CD8-positive, alpha-beta memory T cell (primary cell): ENCODE measurements at places on chromosomes 2 and 18.

GRCh38 chr2:149490296-149490695 lies 97.3 kb downstream of the MMADHC start:
- DNase-seq, result no peak

DNA sequence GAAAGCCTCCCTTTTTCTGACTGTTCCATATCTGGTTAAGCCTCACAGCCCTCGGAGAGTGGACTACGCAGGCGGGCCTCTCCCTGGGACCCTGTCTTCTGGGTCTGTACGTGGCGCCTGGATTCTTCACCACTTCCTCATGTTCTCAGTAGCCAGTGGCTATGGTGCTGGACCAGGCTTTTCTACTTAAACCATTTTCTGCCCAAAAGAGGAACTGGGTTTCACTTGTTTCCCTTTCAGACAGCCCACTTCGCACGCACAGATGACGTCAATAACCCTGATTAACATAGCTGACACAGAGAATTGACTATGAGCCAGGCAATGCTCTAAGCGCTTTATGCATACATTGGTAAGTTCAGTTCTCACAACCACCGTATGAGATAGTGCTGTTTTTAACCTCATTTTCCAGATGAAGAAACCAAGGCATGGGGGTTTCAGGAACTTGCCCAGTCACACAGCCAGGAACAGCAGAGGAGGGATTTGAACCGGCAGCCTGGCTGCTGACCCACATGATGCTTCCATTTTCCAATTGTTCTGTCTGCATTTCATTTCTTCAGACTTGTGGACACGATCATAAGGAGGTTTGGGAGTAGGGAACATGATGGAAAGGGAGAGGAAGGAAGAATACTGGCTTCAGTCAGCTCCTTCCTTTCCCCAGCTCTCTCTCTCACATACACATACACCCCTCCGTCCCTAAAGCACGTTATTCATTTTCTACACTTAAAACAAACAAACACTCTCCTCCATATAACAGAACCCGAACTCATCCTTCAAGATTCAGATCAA lies 41.7 kb downstream of the MYOM1 start:
- no peak for DNase-seq

- no peak for DNase-seq
Measured at GRCh38 chr2:75892490-75892889, 181.8 kb upstream of the GCFC2 start.

DNA sequence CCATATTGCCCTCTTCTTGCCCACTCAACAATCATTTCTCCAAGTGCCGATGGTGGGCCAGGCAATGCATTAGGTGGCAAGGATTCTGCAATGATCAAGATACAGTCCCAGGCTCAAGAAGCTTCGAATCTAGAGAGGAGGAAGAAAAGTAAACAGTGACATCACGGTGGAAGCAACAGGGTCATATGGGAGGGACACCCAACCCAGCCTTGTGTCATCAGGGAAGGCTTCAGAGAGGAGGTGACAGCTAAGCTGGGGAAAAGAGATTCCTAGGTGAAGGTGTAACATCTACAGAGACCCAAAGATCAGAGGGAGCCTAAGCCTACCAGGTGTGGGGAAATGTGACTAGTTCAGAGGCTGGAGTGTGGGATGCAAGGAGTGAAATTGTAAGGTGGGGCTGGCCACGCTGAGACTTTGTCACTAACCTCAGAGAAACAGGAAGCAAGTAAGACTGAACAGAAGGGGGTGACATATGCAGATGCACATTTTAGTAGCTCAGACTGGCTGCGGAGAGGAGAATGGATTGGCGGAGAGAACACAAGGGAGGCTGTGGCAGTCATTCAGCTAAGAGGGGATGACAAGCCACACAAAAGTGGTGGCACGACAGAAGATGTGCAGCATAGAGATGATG lies 104.9 kb downstream of the ANKRD44 start:
- peak; percentile 90 for DNase-seq

GRCh38 chr2:71700041-71700657 lies 246.8 kb downstream of the DYSF start:
- no peak for DNase-seq
